Aorta (tissue), 5 donors: ENCODE measurements at places on chromosomes 2 and 18. TPM values are rescaled to one million over a fixed set of nuclear protein-coding genes. Genes with fewer than 3 reads are reported as not detected.

GRCh38 chr18:36602620-36603019 lies 226.2 kb downstream of the TPGS2 start:
- no peak for DNase-seq
- H3K27me3 ChIP-seq = no peaks in the 10 kb centered on the region
- H3K27ac ChIP-seq = no peak overlapping the region
- no peaks in the 10 kb centered on the region for H3K36me3 ChIP-seq
- H3K4me1 ChIP-seq = peaks cover 5% of the 10 kb centered on the region

Gene ITGA6
- total RNA-seq = 49.0 TPM

DNA sequence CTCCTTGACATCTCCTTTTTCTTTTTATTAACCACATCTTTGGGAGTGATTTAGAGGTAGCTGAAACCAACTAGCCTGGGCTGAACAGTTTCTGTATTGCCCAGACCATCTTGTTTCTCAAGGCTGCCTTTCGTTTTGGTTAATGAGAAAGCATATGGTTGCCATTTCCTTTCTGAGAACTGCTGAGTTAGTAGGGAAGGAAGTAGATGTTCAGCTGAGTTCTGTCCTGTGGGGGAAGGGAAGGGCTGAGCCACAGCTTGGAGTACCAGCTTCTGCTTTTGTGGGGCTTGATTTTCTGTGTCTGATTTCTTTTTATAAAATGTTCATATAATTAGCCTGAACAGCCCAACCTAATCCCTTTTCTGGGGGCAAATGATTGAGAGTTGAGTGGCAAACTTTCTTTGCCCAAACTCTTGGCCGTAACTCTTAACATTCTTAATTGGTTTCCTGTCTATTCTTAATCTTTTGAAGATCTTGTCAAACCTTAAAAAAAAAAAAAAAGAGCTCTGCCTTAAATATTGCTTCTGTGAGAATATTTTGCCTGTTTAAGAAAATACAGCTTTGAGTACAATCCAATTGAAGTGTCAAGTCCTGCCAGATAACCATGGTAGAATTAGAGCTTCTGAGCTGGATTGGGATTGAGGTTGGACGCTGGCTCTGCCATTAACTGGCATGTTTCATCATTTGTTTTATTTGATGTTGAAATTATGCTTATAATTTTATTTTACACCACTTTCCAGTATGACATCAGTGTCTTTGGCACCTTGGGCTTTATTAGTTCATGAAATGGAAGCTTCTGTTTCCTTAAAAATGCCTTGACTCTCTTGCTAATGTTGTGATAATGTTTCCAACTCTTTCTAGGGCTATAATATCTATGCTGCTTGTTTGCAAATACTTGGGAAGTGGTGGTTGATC lies 1.9 kb upstream of the NABP1 start:
- no peak overlapping the region for H3K4me3 ChIP-seq
- H3K4me1 ChIP-seq = no peaks in the 10 kb centered on the region
- H3K27ac ChIP-seq = peak overlapping the region; percentile 23
- H3K27me3 ChIP-seq = no peaks in the 10 kb centered on the region

Gene MYO7B
- 2.0 TPM for total RNA-seq

DNA sequence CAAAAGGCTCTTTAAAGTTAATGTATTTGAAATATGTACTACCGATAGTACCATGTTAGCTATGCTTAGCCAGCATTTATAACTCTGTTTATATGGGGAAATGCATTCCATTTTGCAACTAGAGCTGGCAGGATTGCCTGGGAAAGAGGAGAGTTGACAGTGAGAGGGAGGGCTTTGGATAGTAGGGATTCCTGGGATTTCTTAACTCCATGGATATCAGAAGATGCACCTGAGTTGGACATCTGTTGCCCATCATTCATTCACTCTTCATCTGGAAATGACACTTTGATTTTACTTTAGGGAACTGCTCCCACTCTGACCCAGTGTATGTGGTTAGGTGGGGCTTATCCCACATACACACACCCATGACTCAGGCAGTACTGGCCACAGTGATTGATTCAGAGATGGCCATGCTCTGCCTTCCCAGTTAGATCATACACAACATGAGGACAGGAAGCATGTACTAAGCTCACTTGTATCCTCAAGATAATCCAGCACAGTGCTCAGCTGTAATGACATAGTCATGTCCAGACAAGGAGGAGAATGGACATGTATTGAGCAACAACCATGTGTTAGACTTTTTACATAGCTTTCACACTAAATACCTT lies 248.8 kb downstream of the MREG start:
- no peak overlapping the region for H3K27ac ChIP-seq
- H3K4me3 ChIP-seq = no peak overlapping the region
- no peaks in the 10 kb centered on the region for H3K4me1 ChIP-seq
- no peaks in the 10 kb centered on the region for H3K27me3 ChIP-seq
- H3K36me3 ChIP-seq = no peaks in the 10 kb centered on the region

- H3K27ac ChIP-seq = no peak overlapping the region
- H3K27me3 ChIP-seq = no peaks in the 10 kb centered on the region
- H3K4me1 ChIP-seq = peaks cover 1% of the 10 kb centered on the region
- no peak overlapping the region for H3K4me3 ChIP-seq
- H3K36me3 ChIP-seq = no peaks in the 10 kb centered on the region
- DNase-seq = no peak
These were observed 126.2 kb upstream of the DTNA start for GRCh38 chr18:34583895-34584294.

- peak overlapping the region; percentile 91 for H3K27ac ChIP-seq
- DNase-seq = peak; percentile 75
- H3K27me3 ChIP-seq = no peaks in the 10 kb centered on the region
- peaks cover 8% of the 10 kb centered on the region for H3K4me1 ChIP-seq
- no peak overlapping the region for H3K4me3 ChIP-seq
- H3K36me3 ChIP-seq = no peaks in the 10 kb centered on the region
These were observed 4.2 kb upstream of the PAX8 start for GRCh38 chr2:113282747-113283533.

Gene NYAP2
- total RNA-seq = 2.0 TPM
